ENCODE measurements at places on chromosomes 16 and 17.
A peak's percentile ranks its signal among the peaks of the same experiment; 100 is the strongest.

DNA sequence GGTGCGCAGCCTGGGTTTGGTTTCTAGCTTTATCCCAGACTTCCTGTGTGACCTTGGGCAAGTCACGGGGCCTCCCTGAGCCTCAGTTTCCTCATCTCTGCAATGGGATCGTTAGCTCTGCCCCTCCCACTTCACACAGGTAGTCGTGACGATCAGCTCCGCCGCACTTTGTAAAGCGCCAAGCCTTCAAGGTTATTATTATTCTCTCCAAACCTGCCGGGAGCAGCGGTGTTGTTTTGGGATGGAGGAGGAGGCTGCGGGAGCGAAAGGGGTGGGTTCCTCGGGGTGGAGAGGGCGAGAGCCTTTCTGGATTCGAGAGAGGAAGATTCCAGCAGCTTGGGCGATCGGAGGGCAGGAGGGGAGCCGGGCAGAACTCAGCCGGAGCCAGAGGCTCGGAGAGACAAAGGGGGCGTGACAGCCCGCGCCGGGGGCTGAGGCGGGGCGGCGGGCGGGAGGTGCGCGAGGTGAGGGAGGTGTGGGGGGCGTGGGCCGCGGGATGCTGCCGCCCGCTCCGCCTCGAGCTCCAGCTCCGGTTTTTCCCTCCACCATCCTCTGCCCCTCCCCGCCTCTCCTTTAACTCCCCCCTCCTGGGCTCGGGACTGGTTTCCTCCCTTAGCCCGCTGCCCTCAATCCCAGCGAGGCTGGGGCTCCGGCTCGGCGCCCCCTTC lies at the start of gene EFNB3:
EFNB3 (plus strand) TSS at position 602 of the 668 bp plus-strand sequence. CDS start 397 bp downstream, outside the sequence.
- DNase-seq: no peak

DNA sequence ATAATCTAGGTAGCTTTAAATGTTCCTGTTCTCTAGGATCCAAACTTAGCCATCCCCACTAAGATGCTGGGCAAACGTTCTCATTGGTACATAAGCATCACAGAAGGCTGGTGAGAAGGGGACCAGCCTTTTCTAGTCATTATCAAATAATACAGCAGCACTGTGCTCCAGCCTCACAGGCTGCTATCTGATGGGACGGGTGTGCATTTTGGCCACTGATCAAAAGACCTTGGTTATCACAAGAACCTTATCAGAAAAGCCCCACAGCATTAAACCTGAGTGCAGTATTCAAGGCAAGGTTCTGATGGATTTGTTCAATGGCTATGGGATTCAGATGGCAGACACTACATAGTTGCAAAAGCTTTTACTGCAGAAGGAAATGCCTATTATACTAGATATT lies 19.1 kb upstream of the KPNB1 start:
- no peak for DNase-seq

GRCh38 chr17:9529033-9529700 lies 46.5 kb downstream of the STX8 start:
- peak; percentile 6 for DNase-seq

- no peak for DNase-seq
Measured at GRCh38 chr16:52805559-52806168, 247.0 kb downstream of the CHD9NB start.

DNA sequence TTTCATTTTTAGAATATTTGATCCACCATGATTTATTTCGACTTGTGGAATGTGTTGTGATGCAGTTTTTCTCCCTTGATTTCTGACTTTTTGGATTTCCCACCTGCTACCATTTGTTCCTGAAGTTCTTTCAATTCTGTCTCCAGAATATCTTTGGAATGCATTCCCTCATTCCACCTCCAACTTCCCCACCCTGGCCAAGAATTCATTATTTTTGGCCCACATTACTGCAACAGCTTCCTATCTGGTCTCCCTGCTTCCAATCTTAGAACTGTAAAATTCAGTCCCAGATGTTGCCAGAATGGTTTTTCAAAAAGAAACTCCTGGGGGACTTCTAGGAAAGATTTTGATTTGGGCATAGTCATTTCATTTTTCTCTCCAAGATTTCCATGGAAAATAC lies 182.3 kb upstream of the HS3ST4 start:
- no peak for DNase-seq
